Stimulated activated CD8-positive, alpha-beta memory T cell treated with anti-CD3 and anti-CD28 coated beads, Interleukin-2, amount 100 ng/mL, for 1 hour (primary cell): ENCODE measurements at places on chromosomes 13 and 19.

- DNase-seq: no peak
Measured at GRCh38 chr13:67138970-67139369, 91.2 kb downstream of the PCDH9 start.

DNA sequence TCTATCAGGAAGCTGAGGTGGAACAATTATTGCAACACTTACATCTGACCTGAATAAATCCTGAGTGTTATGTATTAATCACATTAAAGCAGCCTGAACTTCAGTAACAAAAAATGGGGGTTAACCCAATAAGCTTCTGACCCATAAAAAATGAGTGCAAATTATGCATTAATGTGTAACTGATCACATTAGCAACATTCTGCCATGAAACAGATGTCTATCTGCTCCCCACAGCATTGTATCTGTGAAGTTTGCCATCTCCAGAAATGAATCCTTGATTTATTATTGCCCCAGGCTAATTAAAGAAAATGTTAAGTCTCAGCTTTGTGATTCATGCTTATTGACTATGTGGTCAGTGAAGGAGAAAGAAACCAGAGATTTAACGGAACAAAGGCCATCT lies 304.9 kb downstream of the PCDH20 start:
- DNase-seq: no peak

- DNase-seq: no peak
Measured at GRCh38 chr13:97648171-97648880, 214.4 kb downstream of the RAP2A start.

GRCh38 chr13:84126671-84127171 lies 244.4 kb upstream of the SLITRK1 start:
- no peak for DNase-seq

GRCh38 chr19:37692956-37693620 lies 26.5 kb downstream of the ZNF607 start:
- DNase-seq: no peak

GRCh38 chr19:6068711-6069110 lies 41.6 kb downstream of the RFX2 start:
- no peak for DNase-seq

DNA sequence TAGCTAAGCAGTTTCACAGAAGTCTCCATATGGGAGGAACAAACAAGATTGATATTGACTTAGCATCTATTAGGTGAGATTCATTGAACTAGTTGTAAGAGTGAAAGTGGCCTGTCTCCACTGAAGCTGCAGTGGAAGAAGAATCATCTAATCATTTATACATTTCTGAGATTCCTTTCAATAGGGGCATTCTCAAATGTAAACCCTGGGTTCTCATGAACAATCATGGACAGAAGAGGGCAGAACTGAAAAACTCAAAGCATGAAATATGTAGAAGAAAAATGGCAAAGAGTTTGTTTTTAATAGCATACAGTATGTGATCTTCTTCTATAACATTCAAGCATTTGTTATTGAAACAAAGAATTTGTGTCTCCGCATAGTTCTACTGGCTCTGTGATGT lies 17.6 kb upstream of the POSTN start:
- DNase-seq: no peak

- no peak for DNase-seq
Measured at GRCh38 chr13:80946008-80946802, 605.3 kb upstream of the SPRY2 start.

GRCh38 chr13:73547239-73547638 lies 488.4 kb downstream of the KLF5 start:
- no peak for DNase-seq

DNA sequence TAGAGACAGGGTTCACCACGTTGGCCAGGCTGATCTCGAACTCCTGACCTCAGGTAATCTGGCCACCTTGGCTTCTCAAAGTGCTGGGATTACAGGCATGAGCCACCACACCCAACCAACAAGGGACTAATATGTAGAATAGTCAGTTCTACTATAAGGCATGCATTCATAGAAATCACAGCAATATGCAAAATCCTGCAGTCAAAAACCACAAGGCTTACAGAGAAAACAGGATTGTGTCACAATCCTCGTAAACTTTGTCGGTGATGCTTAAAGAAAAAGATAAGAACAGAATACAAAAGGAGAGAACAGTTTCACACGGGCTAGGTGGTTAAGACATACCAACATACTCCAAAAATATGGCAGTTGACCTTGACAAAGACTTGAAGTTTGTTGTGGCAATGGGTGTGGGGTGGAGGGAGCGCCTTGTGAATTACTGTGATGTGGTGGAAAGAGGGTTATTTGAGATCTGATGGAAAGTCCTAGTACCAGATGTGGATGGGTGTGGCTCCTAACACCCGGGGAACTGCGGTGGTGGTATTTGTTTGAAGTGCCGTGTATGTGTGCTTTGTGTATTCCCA lies 12.4 kb downstream of the NOSIP start:
- DNase-seq: no peak

GRCh38 chr13:38888309-38888708 lies 102.3 kb downstream of the STOML3 start:
- DNase-seq: no peak

- DNase-seq: no peak
Measured at GRCh38 chr13:31031482-31031881, 99.0 kb downstream of the TEX26 start.
